ENCODE measurements at places on chromosomes 6 and 20.

DNA sequence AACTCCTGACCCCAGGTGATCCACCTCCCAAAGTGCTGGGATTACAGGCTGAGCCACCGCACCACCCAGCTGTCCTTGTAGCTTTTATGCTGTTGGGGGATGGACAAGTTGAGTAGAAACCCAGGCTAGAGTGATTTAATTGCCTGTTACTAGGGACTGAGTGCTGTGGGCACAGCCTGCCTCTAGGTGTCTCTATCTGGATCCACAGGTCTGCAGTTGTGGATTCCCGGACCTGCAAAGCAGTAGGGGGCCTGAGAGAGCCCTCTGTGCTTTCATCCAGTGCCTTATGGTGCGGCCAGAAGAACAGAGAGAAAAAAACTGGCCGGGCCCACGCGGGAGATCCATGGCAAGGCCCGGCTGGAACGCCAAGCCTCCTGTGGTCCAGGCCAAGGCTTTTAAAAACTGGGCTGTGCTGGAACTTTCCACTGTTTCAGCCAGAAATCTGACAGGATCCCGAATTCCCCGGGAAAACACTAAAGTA, 5.2 kb downstream of the SIRPA start:
- no peak for DNase-seq

GRCh38 chr6:22028403-22029090, 268.3 kb downstream of the PRL start:
- DNase-seq = no peak

DNA sequence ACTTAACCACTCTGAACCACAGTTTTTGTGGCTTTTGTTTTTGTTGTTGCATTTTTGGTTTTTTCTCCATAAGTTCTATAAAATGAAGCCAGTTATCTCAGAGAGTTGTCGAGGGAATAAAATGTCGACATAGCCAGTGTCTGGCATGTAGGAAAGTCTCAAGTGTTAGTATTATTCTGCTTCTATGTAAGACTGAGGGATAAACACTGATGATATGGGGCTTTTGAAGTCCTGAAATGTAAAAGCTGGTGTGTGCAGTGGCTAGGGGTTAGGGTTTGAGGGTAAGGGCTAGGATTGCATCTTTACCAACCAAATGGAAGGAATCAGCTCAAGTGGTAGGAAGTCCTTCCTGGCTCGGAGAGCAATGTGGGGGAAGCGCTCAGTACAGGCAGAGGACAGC, 59.2 kb downstream of the DAAM2 start:
- DNase-seq = no peak

DNA sequence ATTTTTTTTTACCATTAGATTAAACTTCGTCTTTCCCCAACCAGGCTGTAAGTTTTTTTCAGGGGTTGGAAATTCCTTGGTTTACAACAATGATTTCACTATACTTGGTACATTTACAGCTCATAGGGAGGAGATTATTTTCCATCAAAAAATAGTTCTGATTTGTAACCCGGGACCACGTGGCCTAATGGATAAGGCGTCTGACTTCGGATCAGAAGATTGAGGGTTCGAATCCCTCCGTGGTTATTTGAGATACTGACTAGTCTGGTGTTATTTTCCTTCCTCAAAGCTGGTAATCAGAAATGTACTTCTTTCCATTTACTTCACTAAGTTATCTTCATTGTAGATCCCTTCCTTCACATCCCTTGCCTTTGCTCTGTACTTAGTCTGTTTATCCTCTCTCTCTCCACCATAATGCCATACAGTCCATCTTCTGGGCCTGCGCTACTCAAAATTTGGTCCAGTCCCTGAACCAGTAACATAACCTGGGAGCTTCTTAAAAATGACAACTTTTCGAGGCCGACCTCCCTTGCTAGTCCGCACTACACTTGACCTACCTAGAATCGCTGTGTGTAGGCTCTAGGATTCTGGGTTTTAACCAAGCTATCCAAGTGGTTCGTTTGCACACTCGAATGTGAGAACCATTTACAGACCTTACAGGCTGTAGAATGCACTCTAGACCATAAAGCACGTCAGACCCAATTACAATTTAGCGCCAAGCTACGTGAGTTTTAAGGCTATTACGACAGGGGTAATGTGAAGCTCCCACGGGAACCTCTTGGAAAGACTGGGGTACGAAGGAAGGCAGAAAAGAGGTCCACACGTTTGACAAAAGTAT, 42.1 kb upstream of the BTN3A2 start:
- no peak for DNase-seq

GRCh38 chr20:63309261-63310071, 16.5 kb downstream of the COL20A1 start:
- DNase-seq = peak; percentile 55

GRCh38 chr6:111709615-111710398, 104.1 kb upstream of the TRAF3IP2 start:
- DNase-seq = no peak

DNA sequence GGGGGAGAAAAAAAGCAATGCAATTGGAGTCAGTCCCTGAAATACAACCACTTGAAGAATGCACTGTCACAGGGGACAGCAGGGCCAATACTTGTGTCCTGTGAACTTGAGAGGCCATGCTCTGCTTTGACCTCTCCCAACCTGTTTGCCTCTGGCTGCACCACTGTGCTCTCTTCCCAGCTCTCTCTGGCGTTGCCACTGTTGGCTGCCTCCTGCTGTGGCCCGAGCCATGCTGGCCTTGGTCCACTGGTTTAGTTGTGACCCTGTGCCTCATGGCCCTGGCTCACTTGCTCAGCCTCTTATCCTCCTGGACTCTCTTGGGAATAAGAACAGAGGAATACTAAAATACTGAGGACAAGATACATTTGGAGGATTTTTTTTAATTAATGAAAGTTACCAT, 14.5 kb upstream of the FBXO30 start:
- DNase-seq = no peak

DNA sequence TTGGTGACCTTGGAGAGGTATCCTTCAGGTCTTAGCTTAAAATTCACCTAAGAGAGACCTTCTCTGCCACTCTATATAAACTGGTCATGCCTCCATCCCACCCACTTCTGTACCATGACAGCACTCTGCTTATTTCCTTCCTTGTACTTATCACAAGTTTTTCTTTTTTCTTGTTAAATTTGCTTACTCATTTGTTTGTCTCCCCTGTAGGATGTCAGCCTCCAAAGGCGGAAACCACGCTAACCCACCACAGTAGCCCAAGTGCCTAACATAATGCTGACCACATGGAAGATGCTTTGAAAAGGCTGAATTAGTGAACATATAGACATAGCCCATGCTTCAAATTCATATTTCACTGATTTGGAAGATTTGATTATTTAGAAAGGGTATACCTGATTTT, 5.4 kb downstream of the BMP6 start:
- DNase-seq = no peak

DNA sequence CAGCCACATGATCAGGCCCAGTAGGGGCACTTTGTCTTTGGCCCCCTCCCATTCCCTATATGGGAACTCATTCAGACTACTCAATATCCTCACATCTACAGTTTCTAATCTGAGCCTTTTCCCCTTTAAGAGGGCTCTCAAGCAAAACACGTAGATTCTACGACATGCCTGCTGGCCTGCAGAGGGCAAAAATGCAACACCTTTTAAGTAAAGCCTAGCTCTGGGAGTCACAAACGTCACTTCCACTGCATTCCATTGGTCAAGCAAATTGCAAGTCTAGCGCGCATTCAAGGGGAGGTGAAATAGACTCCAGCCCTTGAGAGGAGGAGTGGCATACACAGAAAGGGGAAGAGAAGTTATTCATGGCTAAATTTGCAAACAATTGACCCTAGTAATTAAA, 70.6 kb downstream of the CDC40 start:
- no peak for DNase-seq

GRCh38 chr6:6712449-6713403, 124.2 kb downstream of the LY86 start:
- peak; percentile 44 for DNase-seq
